ENCODE measurements at places on chromosomes 2 and 18.

- DNase-seq, result no peak
These were observed 22.5 kb downstream of the DAPL1 start for GRCh38 chr2:158817588-158817987.

GRCh38 chr2:229027353-229028105, 243.6 kb downstream of the PID1 start:
- no peak for DNase-seq

- DNase-seq, result no peak
These were observed 1.5 kb downstream of the KLF7 start for GRCh38 chr2:207164006-207164831.

- DNase-seq, result no peak
These were observed 12.3 kb upstream of the ATP9B start for GRCh38 chr18:79056827-79057367.

DNA sequence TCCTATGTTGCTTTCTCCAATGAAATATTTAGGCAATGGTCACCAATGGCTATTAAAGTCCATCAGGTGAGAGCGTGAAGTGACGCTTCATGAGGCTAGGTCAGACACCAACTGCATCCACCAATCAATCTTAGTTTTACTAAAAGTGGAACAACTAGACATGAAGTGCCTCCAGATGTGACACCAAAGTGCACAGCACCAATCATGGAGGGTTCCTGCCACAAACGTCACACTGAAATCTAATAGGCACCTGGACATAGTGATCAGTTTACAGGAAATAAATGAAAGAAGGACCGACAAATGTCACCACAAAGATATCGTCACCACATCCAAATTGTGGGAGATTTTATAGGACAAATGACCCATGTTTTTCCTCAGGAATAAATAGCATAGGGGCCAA, 70.5 kb downstream of the PSMG2 start:
- DNase-seq, result no peak

DNA sequence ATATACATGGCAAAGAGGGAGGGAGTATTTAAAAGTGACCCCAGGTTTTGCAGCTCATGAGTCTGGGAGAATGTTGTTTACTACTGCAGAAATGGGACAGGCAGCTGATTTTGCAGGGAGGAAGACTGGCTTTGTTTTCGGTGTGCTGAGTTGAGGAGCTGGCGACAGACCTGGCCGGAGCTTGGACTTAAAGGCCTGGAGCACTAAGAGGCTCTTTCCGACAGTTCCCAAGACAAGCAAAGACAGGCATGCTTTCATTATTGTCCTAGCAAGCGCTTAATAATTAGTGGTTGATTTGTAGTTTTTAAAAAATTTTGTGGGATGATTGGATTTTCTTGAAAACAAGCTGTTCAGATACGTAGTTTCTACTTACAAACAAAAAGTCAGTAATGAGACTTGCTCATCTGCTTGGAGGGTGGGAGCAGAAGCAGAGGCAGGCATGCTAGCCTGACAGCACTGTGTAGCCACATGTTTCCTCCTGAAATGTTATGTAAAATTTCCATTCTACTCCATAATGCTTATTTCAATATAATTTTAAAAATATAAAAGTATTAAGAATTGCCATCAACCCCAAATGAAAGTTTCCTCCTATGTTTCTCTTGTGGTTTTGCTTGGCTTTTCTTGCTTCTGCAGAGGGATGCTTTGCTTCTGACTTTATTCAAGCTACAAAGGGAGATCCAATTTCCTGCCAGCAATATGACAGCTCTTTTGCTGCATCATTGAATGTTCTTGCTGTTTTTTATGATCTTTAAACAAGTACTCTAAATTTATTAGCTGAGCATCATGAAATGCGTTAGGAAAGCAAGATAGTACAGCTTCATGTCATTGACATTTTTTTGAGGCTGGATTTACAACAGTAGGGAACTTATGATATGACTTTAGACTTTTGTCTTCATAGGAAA, 75.8 kb downstream of the PHLPP1 start:
- no peak for DNase-seq

- DNase-seq, result no peak
These were observed 956 bp downstream of the ESPNL start for GRCh38 chr2:238100821-238101771.

- DNase-seq, result no peak
These were observed 9.1 kb downstream of the ITM2C start for GRCh38 chr2:230873661-230874401.

- no peak for DNase-seq
These were observed 60.5 kb downstream of the BMPR2 start for GRCh38 chr2:202436626-202437025.

DNA sequence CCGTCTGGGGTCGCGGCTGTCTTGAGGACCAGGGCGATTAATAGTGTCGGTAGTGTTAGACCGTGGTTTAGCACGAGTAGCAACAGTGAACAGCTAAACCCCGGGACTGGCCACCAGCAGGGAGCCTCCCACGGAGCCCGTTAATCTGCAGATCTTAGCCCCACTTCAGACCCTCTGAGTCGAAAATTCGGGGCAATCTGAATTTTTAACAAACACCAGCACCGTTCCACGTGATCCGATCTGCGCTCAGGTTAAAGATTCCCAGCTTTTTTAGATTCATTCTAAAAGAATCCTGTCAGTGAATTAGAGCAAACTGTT, 479 bp upstream of the ATP5F1A start:
- peak; percentile 48 for DNase-seq

GRCh38 chr2:14720319-14720718, 87.8 kb downstream of the LRATD1 start:
- no peak for DNase-seq

DNA sequence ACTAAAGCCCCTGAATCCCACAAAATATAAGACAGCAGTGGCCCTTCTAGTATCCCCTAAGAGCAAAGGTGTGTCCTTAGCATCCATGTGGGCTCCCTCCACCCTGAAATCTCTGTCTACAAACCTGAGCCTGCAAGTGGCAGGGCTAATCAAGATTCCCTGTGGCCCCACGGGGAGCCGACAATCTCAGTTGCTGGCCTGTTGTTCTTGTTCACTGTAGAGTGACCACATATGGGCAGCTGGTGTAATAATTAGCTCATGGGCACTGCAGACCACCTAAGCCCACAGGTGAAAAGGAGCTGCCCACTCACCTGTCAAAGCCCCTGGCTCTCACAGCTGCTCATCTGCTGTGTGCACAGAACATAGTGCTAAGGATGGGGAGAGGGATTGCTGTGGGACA, 102.3 kb downstream of the MRO start:
- DNase-seq, result no peak

DNA sequence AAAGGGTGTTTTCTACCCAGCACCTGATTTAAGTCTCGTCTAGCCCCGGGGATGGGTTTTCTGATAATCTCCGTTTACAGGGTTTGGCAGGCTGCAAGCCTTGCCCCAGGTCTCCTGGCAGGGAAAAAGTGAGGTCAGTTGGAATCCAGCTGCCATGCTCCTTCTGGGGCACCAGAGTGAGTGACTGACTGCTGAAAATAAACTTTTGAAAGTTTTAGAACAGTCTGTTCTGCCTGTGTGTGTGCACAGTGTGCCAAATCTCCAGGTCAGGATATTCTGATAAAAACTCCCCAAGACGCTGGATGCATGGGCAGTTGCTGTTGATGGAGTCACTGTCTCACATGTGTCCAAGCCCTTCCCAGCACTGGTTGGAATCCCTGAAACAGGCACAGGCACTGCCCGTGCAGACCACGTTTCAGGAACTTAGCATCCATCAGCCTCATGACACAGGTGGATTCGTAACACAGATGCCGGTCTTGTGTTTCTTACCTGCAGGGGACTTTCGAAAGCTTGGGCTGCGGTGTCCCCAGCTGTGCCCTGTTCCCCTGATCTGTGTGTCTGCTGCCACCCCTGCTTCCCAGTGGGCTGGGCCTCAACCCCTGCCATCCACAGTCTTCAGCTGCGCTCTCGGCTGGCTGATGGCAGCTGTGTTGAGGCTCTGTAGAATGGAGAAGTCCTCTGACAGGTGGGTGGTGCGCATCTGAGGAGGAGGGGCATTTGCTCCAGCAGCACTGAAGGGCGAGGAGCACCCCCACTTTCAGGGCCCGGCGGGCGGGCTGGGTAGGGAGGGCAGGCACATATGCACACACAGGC, 65.0 kb downstream of the SH3RF3 start:
- no peak for DNase-seq

DNA sequence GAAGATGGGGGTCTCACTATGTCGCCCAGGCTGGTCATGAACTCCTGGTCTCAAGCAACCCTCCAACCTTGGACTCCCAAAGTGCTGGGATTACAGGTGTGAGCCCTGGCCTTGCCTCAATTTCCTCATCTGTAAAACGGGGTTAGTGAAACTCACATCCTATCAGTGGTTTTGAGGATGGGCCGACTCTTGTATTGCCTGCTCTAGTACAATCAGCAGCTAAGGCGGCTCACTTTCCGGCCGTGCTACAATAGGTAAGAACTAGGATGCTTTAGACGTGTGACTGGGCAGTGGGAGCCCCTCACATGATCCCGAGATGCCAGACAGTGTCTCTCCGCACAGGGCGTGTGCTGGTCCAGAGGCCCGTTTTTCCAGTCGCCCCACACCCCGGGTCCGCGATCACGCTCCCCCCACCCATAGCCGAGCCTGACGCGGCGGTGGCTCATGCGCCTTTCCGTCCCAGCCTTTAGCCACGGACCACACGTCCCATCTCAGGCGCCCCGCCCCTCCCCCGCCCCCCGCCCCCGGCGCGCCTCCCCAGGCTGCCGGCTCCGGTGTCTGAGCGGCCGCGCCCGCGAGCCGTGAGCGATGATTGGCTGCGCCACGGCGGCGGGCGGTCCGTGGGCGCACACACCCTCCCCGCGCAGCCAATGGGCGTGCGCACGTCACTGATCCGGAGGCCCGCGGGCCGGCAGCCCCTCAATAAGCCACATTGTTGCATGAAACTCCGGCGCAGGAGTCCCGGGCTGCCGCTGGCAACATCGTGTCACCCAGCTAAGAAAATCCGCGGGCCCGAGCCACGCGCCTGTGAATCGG, at the start of gene HK2:
Gene HK2, plus strand, starts transcription at position 710 of the 816 bp plus-strand sequence. CDS start 454 bp downstream, outside the sequence.
- peak; percentile 50 for DNase-seq

DNA sequence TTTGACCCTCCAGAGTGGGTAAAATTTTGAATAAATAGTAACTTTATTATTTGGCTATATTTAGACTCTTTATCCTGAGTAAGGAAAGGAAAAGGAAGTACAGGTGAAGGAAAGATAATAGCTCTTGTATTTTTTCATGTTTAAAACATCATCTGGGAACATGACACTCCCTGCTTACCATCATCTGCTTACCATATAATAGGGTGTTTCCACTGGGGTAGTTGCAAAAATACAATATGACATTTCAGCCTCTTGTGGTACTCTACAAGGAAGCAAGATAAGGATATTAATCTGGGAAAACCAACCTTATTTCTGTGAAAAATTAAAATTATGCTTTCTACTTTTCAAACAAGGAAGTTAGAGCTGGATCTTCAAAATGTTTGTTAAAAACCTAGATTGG, 9.9 kb downstream of the RELCH start:
- no peak for DNase-seq

- DNase-seq, result no peak
These were observed 16.8 kb upstream of the AGFG1 start for GRCh38 chr2:227455200-227455599.

DNA sequence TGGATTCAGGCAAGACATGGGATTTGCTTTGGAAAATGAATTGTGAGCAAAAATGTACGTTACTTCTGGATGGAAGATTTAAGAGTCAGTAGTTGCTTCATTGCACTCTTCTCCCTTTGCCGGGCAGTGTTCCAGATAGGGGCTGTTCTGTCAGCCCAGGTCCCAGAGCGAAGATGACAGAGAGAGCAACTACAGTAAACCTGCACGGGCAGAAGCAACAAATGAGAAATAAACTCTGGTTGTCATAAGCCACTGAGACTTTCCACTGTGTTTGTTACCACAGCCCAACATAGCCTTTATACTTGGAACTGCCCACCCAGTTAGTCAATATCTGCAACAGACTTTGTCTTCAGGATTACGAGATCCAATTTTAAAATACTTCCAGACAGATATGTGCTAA, 83.3 kb downstream of the CACNB4 start:
- no peak for DNase-seq

GRCh38 chr18:68445136-68445535, 269.8 kb downstream of the TMX3 start:
- no peak for DNase-seq
